ENCODE measurements at places on chromosomes 1 and 21. TPM values are rescaled to one million over a fixed set of nuclear protein-coding genes. Genes with fewer than 3 reads are reported as not detected.

RIPPLY3 gene
- total RNA-seq: not detected

DNA sequence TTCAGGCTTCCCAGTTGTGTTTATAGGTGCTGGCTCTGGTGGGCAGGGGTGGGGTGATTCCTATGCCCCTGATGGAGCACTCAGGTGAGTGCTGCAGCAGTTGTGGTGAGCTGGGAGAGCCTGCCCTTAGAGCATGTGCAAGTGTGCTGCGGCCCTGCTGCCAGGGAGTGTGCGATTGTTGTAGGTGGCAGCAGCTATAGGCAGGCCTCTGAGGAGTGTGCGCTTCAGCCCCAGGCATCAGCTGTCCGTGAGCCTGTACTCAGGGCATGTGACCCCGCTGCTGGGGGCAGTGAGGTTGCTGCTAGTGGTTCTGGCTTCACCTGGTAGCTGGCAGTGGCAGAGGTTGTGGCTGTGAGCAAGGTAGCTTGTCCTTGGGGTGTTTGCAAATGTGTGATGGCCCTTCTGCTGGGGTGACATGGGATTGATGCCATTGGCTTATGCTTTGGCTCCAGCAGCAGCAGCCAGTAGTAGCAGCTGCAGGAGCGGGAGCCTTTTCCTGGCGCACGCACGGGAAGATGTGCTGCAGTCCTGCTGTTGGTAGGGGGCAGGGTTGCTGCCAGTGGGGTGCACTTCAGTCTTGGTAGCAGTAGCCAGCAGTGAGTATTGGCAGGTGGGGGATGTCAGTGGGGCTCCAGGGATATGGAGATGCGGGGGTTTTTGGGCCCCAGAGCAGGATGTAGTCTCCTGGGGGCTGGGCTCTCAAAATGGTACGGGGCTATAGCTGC lies 37.7 kb downstream of the SYCP1 start:
- DNase-seq: no peak

- DNase-seq: no peak
Measured at GRCh38 chr1:15992187-15992553, 11.9 kb upstream of the SRARP start.

DNA sequence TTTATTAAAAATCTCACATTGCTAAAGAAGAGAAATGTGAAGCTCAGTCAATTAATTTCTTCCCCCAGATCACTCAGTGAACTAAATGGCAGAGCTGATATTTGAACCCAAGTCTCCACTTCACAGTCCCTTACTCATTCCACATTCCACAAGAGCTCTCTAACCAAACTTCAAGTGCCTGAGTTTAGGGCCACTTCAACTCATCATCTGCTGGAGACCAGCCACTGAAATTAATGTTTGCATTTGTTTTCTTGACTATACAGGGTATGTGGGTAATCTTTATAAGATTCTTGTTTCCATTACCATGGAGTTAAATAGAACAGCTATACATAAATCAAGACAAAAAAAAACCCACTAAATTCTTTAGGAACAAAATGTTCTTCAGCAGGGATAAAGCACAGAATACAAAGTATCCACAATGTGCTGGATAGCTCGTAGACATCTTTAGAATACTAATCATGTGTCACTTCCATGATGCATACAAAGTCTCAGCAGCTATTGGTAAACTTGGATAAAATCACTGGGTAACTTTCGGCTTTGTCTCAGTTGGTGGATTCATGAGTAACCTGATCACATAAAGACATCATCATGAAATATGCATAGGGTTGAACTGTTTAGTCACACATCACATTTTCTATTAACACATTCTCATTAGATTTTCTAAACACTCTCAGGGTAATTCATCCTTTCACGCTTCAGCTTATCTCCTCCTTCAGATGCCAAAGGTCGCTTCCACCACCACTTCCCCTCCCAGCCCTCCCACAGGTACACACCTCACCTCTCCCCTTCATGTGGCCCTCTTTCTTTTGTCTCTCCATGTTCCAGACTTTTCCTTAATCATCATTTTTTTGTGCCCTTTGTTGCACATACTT lies 89.8 kb downstream of the LRRC53 start:
- DNase-seq: no peak

AKR7A3 gene
- 1.8 TPM for total RNA-seq

GRCh38 chr1:116159177-116159576 lies 48.0 kb downstream of the MAB21L3 start:
- DNase-seq: no peak

DNA sequence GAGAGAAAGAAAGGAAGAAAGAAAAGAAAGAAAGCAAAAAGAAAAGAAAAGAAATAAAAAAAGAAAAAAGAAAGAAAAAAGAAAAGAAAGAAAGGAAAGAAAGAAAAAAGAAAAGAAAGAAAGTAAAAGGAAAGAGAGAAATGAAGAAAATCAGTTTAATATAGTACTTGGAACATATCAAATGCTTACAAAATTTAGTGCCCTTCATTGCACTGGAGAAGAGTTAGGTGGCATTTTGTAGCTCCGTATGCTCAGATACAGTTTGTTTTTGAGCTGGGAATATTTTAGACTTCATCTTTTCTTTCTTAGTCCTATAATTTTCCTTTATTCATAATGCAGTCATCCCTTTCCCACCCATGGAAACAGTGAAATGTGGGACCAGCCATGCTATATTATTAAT lies 56.2 kb upstream of the APP start:
- no peak for DNase-seq

LCE1A gene
- not detected for total RNA-seq

DNA sequence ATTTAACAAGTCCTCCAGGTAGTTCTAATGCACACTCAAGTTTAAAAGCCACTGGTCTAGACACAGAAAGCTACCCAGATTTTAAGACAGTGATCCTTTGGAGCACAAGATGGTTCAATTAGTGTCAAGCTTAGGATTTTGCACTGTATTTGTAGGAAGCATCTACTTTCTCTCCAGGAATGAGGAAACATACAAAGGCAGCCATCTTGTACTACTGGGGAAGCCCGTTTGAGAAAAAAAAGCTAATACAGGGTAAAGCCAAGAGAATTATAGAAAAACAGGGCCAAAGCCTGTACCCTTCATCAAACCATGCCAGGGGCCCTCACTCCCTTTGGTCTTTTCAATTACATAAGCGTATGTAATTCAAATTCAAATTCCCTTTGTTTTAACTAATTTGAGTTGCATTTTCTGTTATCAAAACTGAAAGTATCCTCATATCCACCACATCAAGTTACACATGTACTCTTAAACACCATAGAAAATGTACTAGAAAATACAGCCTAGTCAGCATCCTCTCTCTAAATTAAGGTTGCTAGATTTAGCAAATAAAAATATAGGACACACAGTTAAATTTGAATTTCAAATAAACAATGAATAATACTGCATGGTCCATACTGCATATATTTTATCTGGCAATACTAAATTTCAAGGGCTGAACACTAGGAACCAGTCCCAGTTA lies 17.4 kb downstream of the PIK3R3 start:
- no peak for DNase-seq

DNA sequence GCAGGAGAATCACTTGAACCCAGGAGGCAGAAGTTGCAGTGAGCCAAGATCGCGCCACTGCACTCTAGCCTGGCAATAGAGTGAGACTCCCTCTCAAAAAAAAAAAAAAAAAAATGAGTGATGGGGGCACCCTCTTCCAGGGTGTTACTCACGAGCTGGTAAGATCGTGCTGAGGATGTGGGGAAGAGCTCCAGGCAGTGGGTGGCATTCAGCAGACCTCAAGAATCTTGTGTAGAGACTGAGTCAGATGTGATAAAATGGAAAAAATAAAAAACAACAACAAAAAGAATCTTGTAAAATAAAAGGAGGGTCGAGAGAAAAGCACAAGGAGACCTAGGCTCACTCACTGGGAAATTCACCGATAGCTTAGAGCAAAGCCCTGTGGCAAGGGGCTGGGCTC lies 38.5 kb downstream of the EPHA2 start:
- no peak for DNase-seq

DUSP10 gene
- 9.5 TPM for total RNA-seq

GRCh38 chr1:15296585-15297321 lies 49.7 kb downstream of the FHAD1 start:
- DNase-seq: no peak
